ENCODE measurements at places on chromosomes 12 and 14.
A peak's percentile ranks its signal among the peaks of the same experiment; 100 is the strongest.

DNA sequence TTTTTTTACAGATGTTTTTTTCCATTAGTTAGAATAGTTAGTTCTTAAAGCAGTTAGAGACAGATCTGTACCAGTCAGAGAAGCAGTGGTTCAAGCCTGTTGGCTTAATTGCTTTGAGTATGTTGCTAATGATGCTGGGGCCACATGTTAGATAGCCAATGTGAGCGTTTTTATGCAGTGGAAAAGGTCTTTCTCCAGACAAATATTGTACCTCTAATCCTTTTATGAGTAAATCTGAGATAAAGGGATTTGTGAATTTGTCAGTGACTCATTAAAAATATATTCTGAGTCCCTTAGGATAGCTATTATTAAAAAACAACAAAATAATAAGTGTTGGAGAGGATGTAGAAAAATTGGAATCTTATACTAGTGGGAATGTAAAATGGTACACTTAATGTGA is 154.2 kb downstream of the MSRB3 start:
- DNase-seq: no peak

GRCh38 chr12:58906917-58907316 is 13.4 kb downstream of the LRIG3 start:
- DNase-seq: no peak

DNA sequence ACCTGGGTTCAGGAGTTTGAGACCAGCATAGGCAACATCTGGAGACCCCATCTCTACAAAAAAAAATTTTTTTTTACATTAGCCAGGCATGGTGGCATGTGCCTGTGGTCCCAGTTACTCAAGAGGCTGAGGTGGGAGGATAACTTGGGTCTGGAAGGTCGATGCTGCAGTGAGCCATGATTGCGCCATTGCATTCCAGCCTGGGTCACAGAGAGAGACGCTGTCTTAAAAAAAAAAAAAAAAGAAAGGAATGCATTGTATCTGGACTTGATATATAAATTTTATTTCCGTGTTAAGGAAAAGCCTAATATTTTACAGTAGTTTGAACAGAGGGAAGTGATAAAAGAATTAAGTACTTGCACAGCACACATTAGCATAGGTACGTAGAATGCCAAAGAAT is 97.2 kb downstream of the ZC3H14 start:
- no peak for DNase-seq

- no peak for DNase-seq
Measured at GRCh38 chr12:67916266-67916970, 72.8 kb upstream of the IFNG-AS1 start.

GRCh38 chr12:108103087-108103486 is 26.0 kb upstream of the WSCD2 start:
- no peak for DNase-seq

DNA sequence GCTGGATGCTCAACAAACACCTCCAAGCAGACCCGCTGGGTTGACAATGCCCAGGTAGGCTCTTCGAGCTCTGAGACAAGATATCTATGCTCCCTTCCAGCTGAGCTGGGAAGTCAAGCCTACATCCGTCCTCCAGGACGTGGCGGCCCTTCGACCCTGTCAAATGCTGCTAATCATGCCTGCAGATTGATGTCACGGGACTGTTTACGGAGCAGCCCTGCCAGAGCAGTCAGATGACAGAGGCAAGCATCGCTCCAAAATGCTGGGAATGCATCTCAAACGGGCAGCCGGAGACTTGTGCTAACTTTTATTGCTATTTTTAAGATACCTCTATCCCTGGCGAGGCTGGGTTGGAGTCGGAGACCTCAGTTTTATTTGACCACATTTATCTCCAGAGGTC is 139.2 kb downstream of the NTF3 start:
- no peak for DNase-seq

DNA sequence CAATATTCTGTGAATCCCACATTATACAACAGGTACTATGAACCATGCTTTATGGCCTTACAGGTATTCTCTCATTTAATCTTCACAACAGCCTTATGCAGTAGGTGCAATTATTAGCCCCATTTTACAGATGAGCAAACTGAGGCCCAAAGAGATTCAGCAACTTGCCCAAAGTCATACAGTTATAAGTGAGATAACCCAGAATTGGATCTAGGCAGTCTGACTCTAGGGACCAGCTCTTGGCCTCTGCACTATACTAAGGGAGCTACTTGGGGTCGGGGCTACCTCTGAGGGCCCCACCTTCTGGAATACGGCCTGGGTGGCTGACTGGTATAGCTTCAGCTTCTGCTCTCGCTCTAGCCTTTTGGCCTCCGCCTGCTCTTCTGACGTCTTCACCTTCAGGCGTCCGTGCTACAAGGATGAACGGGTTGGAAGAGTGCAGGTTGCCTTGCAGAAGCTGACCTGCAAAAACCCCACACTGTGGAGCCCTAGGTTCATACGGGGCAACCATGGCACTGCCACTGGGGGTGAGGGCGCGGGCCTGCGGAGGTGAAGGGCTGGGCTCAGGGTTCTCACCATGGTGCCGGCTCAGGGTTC is 762 bp downstream of the RABGGTA start:
- DNase-seq: no peak

- DNase-seq: no peak
Measured at GRCh38 chr14:45072126-45072525, 11.8 kb upstream of the PRPF39 start.

GRCh38 chr14:95015046-95015445 is 142.3 kb downstream of the DICER1 start:
- no peak for DNase-seq

GRCh38 chr14:58245562-58245961 is 919 bp downstream of the PSMA3 start:
- no peak for DNase-seq

DNA sequence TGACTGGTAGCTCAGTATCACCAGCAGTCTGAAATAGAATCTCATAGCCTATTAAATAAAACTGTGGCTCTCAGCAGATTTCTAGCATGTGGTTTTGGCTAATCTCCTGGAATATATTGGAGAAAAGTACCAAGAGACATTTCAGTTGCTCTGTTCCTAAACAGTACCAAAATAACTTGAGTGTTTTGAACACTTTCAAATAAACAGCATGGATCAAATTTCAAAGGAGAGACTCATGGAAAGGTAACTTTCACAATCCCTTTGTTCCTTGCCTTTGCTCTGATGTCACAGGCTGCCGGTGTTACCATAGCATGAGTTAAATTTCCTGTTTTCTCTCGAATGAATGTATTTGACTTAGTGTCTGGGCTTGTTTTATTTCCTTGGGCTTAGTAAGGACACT is 3.4 kb downstream of the ARG2 start:
- no peak for DNase-seq

- no peak for DNase-seq
Measured at GRCh38 chr12:19710811-19711793, 271.8 kb downstream of the AEBP2 start.

- no peak for DNase-seq
Measured at GRCh38 chr14:37172936-37173614, 669 bp upstream of the SLC25A21 start.

GRCh38 chr12:81683881-81684280 is 75.3 kb downstream of the PPFIA2 start:
- DNase-seq: no peak

GRCh38 chr12:102567031-102567985 is 86.9 kb upstream of the IGF1 start:
- DNase-seq: no peak

DNA sequence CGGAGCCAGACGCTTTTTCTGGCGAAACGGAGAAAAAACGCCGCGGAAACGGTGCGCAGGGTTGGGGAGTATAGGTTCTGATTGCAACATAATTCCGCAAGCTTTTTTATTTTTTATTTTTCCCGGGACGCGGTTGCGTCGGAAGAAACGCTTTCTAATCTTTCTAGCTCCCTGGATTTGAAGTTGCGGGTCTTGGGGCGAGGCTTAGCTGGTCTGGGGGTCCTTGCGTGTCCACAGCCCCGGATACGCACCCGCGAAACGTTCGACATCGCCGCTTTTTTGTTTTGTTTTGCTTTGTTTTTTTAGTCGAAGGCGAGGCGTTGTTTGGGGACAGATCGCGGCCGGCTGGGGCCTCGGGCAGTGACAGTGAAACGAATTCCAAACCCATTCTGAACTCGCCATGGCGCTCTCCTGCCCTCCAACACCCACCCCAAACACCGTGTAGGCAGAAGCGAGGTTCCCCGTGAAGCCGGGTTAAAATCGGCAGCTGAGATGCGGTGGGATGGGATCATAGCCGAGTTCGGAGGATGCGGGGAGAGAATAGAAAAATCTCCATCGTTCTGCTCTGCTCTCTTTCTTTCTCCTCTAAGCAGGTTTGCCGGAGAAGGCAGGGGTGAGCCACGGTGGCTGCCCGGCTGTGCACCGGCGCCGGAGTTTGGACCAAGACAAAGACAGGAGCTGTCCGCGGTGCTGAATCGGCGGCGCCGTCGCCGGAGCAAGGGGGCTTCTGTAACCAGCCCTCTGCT is 8.1 kb upstream of the LHX5 start:
- DNase-seq: peak; percentile 15

DNA sequence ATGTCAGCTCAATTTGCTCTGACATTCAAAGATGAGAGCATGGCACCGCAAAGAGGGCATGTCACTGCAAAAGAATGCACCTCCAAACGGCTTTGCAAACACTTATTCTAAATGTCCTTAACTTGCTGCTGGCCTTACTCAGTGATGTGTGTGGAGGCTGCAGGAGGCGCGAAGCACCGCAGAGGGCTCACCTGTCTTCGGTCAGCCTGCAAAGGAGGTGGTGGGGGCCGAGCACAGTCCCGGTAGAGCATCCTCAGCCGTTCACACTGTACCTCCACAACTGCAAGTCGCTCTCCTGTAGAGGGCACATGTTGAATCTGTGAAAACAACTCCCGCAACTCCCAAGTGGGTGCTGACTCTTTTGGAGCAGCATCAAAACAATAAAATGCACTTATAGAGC is 93.8 kb downstream of the TRAFD1 start:
- DNase-seq: no peak

DNA sequence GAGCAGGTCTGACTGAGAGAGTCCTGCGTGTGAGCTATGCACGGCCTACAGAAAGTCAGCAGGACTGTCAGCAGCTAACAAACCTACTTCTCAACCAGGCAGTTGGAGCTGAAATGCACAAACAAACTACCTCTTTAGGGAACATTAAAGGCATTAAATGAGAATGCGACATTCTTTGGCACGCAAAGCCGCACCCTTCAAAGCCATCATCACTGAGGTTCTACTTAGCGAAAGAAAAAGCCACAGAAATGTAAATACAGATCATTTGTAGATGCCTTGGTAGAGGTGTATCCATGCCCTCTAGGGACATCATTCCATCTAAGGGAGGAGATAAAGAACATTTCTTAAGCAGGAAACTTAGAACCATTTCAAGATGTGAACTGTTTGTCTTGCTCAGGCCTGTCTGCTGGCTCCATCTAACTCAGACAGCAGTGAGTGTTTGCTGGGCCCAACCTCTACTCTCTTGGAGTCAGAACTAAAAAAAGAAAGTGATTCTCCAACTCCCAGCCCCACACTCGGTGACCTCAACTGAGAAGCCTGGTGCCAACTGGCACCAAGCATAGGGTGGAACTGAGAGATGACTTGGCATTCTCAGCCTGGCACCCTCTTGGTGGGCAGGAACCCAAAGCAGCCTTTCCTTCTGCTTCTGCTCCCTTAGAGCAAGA is 63.5 kb upstream of the MBIP start:
- no peak for DNase-seq

GRCh38 chr14:53603994-53604393 is 352.6 kb downstream of the BMP4 start:
- DNase-seq: no peak

DNA sequence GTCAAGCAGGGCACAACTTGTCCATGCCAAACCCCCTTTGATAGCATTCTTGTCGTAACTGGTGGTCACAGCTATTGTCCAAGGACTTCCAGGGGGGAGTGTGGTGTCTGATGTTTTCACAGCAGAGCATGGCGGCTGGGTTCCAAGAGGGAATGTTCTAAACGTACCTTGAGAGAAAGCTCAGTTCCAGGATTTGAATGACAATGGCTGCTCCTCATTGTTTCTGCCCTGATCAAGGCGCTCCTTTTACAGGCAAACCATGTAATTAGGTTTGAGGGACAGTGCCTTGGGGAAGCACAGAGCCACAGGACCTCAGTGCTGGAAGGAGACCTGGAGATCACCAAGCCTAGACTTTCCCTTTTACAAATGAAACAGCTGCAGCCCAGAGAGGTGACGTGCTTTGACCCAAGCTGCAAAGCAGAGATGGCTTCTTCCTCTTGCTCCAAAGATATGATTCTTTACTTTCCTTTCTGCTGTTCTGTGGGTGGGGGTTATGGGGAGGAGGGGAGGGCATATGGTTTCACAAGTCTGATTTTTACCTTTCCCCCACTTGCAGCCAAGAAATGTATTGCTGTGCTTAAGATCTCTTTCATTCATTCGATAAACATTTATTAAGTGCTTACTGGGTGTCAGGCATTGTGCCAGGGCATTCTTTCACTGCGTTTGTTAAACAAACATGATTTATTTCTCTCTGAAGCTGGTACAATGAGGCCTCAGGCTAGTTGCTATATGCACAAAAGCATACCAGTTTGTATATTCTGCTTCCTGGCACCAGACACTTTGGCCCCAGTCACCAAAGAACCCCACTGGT is 172.8 kb downstream of the KTN1 start:
- no peak for DNase-seq

All from stimulated activated CD4-positive, alpha-beta T cell treated with anti-CD3 and anti-CD28 coated beads, Interleukin-1b, Interleukin-23, amount 100 ng/mL, for 1 hour (primary cell).